ENCODE measurements at places on chromosomes 5 and 9.

- DNase-seq: no peak
Observed at GRCh38 chr5:141815051-141815795, 63.0 kb downstream of the PCDH1 start.

- DNase-seq: peak; percentile 57
Observed at GRCh38 chr9:112867275-112867991, 23.2 kb downstream of the SLC46A2 start.

- no peak for DNase-seq
Observed at GRCh38 chr5:119290607-119291006, 65.2 kb upstream of the TNFAIP8 start.

DNA sequence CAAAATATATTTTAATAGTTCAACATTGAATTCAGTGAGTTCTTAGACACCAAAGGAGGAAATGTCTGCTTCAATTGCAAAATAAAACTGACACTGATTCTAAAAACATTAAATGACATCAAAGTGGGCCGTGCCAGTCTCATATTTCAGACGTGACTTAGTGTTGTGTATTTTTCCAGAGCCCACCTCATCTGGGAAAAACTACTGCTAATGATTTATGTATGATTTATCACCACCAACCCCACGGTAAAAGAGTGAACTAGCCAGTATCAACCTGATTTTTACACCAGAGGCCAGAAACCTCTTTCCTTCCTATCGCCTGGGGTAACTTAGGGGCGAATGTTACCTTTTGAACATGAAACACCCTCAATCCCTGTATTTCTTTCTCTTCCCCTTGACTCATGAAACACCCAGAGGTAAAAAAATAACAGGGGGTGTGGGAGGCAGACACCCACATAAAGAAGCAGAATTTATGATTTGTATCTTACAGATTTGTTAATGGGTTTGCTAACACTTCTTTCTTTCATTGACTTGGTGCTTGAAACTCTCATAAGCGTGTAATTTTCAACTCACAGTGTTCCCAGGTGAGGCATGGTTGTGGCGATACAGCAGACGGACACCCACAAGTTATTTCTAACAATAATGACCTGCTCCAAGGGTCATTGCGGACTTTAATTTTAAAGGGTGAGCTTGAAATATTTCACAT, 56.4 kb upstream of the FANCC start:
- no peak for DNase-seq

DNA sequence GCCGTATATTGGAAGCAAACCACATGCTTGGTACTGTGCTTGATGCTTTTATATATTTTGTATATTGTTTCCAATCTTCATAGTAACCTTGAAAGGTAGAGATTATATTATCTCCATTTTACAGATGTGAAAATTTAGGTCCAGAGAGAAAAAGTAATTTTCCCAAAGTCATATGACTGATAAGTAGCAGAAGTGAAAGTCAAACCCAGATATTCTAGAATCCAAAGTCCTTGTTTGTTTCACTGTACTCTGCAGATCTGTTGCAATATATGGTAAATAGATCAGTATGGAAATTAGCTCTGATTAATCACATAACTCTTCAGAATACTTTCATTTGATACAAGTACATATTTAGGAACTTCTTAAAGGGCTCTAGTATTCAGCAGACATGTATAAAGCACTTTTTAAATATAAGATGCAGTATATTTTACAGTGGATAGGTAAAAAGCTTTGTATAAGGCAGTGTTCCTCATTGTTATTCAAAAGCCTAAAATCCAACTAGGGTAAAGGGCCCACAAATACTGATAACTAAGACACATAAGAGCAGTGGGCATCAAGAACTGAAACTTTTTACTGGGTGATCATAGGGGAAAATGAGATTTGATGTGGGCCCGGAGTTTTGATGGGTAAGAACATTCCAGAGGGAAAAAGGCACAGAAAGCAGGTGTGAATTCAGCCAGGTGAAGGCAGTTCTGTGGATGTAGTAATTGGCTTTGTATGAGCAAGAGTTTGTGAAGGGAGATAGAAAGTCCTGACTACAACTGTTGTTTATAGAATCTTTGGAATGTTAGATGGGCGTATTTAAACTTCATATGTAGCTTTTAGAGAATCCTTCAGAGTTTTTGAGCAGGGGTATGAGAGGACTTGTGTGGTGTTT, 25.0 kb downstream of the NDFIP1 start:
- DNase-seq: no peak

DNA sequence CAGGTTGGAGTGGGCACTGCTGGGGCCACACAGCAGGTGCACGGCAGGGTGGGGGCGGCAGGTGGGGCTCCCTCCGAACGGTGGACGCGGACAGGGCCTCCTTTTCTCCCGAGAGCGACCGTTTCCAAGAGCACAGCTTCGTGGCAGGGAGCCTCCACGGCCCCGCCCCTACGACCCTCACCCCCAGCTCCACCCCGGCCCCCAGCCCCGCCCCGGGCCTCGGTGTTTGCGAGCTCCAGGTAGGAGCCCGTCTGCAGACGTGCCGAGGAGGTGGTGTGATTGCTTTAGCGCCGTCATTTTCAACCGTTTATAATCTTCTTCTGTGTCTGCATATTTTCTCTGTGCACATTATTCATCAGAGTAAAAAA, 8.8 kb downstream of the GRIN1 start:
- no peak for DNase-seq

All from large intestine (tissue), 12 donors.